ENCODE measurements at places on chromosomes 2 and 18.

DNA sequence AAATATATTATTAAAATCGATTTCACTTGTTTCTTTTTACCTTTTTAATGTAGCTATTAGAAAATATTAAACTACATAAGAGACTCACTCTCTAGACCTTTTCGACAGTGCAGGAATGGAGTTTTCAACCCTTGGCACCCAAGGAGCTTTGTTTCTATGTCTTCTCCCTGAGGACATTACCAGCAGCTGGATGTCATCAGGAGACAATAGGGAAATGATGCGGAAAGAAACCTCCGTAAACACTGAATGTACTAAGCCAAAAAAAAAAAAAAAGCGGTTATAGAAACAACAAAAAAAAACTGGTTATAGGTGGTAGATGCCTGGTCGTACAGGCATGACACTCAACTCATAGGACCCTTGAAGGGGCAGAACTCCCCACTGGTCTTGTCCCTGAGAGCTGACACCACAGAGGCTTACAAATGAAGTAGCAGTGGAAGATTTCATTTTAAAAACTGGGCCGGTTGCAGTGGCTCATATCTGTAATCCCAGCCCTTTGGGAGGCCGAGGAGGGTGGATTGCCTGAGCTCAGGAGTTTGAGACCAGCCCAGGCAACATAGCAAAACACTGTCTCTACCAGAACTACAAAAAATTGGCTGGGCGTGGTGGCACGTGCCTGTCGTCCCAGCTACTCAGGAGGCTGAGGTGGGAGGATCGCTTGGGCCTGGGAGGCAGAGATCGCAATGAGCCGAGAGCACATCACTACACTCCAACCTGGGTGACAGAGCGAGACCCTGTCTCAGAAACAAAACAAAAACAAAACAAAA, 23.8 kb downstream of the THAP4 start:
- DNase-seq = no peak

DNA sequence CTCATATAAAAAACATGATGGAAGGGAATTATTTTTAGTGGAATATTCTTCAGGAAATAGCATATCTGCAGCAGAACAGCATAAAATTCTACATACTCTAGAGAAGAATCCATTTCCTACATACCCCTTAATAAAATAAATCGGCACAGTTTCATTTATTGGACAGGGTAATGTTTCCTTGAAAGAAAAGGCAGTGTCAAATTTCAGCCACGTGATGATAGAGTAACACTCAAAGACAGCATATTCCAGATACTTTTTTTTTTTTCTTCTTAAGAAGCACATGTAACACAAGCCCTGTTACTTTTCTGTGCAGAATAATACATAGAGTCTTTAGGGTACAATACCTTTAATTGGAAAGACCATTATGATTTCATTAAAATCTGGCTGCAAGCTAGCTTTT, 204.4 kb downstream of the SRBD1 start:
- DNase-seq = no peak

- DNase-seq = no peak
Measured at GRCh38 chr2:149899390-149899789, 311.8 kb upstream of the MMADHC start.

DNA sequence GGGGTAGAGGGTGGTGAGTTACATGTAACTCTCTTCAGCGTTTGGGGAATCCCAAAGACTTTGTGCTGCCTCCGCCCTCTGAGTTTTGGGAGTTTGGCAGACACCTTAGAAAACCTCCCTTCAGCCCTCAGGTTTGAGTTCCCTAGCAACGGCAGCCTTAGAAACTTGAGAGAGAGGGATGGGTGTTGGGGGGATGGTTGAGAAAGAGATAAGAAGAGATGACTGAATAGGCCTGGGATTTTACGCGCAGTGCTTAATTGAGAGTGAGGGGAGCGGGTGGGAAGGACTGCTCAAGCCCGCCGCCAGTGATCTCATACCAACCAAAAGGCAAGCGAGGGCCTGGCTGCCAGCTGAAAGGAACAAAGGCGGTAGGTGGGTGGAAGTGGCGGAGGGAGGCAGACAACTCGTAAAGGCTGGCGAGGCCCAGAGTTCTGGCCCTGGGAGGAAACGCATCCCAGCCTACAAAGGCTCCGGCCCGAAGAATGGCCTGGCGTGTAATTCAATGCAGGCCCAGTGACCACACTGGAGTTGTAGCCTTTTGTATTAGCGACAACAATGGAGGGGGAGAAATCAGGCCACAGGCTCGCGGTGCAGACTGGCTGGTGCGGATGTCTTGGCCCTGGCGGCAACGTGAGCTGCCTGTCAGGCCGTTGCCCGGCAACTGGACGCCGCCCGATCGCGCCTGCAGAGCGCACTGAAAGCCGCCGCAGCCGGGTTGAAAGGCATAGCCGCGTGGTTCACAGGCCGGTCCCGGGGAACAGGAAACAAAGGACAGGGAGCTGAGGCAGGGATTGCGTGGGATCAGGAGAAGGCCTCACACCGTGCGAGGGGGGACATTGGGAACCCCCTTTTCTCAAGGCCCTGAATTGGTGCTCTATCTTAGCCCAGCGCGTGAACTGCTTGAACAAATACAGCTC, 39.9 kb upstream of the DARS1 start:
- peak; percentile 53 for DNase-seq

GRCh38 chr18:58217052-58217451, 173.0 kb downstream of the NEDD4L start:
- no peak for DNase-seq

GRCh38 chr18:75045272-75045671, 163.7 kb downstream of the PTGR3 start:
- no peak for DNase-seq

DNA sequence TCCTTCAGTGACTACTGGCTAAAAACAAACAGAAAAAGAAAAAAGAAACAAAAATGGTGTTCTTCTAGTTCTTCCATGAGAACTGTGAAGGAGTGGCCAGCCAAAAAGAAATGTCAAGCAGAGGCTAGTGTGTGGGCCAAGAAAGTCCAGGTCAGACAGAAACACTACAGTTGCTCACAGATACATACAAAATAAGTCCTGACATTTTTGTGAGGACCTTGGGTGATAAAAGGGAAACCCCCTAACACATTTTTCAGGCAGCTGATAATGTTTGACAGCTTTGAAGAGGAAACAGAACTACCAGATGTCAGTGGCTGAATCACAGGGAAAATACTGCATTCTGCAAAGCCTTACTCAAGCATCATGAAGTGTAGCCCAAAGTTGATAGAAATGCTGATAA, 28.1 kb downstream of the ARHGAP25 start:
- DNase-seq = peak; percentile 13

GRCh38 chr2:19225931-19226330, 132.5 kb downstream of the OSR1 start:
- no peak for DNase-seq

DNA sequence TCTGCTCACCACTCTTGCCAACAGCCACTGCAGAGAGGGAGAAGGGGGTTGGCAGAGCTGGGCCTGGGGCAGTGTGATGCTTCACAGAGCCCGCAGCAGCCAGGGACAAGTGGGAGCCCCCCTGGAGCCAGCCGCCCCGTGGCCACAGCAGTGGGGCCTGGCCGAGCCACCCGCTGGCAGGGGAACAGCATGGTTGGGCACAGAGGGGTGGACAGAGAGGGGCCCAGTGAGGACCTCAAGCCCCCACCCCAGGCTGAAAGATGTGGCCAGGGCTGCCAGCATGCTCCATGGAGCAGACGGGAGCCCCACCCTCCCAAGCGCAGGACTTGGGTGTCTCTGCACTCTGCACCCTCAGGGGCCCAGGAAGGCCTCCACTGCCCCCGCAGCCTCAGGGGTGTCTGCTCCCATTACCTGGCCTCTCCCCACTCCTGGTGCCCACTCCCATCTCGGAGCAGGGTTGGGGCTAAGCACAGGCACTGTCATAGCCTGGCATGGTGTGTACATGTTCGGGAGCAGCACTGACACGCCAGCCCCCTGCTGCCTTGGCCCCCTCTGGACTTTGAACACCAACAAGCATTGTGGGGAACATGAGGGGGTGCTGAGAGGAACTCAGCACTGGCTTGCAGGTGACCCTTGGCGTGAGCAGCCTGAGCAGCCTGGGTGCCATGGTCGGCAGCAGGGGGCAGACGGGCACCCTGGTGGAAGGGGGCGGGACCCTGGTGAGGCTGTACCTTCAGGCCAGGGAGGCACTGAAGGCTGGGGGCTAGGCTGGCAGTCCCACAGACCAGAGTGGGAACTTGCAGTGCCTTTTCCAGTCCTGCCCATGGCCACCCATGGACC, 279.6 kb upstream of the CYP26B1 start:
- no peak for DNase-seq

DNA sequence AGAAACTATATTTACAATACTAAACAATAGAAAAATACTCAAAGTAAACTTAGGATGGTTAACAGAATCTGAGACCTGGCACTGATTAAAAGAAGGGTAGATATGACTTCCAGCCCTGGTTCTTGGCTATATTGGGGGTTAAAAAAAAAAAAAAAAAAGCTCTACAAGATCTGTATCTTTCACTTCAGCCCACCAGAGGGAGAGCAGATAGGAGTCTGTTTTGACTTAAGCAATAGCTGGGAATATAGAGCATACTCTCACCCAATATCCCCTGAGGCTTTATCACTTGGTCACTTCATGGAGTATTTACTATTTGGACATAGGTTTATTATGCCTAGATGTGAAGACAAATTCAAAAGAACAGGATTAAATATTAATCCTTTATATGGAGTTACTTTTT, 598.9 kb upstream of the LINC00305 start:
- no peak for DNase-seq

- DNase-seq = no peak
Measured at GRCh38 chr2:205984381-205984780, 101.6 kb downstream of the INO80D start.

DNA sequence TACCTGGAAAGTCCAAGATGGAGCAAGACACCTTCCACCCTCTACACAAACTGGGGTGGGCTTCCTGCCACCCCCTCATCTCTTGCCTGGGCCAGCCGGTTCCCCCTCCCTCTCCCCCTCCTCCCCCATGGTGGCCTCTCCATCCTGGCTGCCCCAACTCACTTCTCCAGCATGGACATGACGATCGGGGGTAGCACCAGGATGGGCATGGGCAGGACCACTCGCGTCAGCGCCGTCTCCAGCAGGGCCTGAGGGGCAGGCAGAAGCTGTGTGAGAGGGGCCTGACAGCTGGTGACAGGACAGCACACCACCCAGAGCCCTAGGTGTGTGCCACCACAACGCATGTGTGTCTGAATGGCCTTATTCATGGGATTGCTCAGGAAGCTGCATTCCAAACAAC, 51.0 kb downstream of the EMX1 start:
- no peak for DNase-seq

- no peak for DNase-seq
Measured at GRCh38 chr2:28488858-28489575, 6.8 kb upstream of the PLB1 start.

- no peak for DNase-seq
Measured at GRCh38 chr2:176856683-176857082, 355.9 kb upstream of the HNRNPA3 start.

DNA sequence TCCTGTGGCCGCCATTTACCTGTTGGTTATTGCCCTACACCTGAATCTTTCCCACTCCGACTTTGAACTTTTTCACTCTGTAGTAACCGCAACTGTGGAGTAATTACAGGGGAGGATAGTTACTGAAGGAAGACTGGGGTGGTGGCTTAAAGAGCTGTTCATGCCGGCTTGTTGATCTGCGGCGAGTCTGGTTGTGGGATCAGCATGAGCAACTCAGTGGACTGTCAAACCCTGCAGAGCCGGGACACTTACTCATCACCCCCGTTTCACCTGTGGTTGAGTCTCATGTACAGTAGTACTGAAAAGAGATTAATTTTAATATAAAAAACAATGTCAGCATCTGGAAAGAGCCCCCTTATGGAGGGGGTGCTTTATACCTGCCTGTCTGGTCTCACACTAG, 2.1 kb downstream of the ASB1 start:
- no peak for DNase-seq

DNA sequence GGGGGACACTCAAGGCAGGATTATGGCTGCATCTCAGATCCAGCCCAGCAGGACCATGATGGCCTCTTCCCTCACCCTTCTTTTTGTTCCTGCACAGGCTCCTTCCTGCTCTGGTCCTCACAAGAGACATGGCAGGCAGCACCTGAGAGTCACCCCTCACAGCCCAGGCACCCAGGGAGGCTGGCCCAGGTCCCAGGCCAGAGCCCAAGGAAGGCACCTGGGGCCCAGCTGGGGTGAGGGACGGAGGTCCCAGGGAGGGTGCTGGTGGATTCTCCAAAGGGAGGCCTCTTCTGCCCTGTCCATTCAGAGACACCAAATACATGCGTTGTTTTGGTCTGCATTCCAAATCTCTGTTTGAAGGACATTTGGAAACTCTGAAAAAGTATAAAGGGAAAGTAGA, 285.4 kb upstream of the HS6ST1 start:
- DNase-seq = no peak

GRCh38 chr2:135694711-135695110, 46.9 kb upstream of the UBXN4 start:
- DNase-seq = no peak

DNA sequence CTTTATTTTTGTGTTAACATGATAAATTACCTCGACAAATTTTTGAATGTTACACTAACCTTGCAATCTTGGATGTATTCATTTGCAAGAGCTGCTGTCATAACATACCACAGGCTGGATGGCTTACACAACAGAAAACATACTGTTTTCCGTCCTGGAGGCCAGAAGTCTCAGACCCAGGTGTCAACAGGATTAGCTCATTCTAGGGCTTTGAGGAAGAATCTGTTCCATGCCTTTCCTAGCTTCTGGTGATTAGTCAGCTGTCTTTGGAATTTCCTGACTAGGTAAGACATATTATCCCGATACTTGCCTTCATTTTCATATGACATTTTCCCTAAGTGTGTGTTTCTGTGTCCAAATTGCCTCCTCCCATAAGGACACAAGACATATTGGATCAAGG, 188.6 kb upstream of the CDH19 start:
- no peak for DNase-seq

- no peak for DNase-seq
Measured at GRCh38 chr2:63189026-63189425, 138.4 kb downstream of the OTX1 start.

- no peak for DNase-seq
Measured at GRCh38 chr2:219414857-219415256, 3.3 kb upstream of the DES start.

- no peak for DNase-seq
Measured at GRCh38 chr2:48504647-48505327, 25.2 kb upstream of the STON1 start.

DNA sequence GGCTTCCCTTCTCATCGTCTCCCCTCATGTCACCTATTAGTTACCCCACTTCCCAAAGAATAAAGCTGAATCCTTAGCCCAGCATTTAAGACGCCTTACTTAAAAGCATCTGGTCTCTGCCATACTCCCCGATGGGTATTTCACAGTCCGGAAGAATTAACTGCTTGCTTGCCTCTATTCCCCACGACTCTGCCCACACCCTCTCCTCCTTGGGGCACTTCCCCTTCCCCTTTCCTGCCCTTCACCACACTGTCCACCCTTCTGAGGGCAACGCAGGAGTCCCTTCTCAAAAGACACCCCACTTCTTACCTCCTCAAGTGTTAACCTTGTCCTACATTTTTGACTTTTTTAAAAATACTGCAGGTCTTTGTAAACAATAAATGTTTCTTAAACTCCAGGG, 60.1 kb upstream of the RMP24 start:
- no peak for DNase-seq

DNA sequence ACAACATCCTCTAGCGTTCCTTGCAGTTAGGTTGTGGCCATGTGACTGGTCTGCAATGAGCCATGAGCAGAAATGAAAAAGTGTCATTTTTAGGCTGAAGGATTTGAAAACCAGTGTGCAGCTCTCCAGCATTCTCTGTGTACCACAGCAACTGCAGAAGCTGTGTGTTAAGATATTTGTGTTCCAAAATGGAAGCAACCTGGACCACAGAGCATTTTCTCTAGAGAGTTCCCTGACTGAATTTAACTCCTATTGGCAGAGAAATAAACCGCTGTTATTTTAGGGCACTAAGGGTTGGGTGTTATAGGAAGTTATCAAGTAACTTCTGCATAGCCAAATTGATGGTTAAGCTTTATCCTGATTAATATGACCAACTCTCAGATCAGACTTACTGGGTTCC, 257.2 kb upstream of the THUMPD2 start:
- no peak for DNase-seq

Measured in CD4-positive, alpha-beta T cell treated with Interleukin-17A for 4 hours (primary cell).